ENCODE measurements at places on chromosomes 4 and X. TPM values are rescaled to one million over a fixed set of nuclear protein-coding genes. Genes with fewer than 3 reads are reported as not detected.

- DNase-seq, result no peak
Observed at GRCh38 chrX:44344194-44344593, 722 bp upstream of the EFHC2 start.

DNA sequence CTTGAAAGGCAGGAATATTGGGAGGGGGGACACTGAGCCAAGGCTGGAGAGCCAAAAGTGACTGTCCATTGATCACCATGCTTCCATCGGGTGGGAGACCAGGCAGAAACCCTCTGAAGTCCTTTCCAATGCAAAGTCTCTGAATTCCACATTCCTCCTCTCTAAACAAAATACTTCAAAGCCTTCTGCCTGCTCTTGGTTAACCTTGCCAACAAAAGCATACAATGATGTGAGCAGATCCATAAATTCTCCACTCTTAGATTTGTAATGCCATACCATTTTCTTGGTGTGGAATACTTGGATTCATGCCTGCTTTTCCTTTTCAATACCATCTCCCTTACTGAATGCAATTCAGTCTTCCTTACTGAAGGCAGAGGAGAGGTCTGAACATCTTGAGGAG, 74.1 kb upstream of the FAM9B start:
- no peak for DNase-seq

- no peak for DNase-seq
Observed at GRCh38 chr4:151658959-151659600, 101.7 kb downstream of the GATB start.

DNA sequence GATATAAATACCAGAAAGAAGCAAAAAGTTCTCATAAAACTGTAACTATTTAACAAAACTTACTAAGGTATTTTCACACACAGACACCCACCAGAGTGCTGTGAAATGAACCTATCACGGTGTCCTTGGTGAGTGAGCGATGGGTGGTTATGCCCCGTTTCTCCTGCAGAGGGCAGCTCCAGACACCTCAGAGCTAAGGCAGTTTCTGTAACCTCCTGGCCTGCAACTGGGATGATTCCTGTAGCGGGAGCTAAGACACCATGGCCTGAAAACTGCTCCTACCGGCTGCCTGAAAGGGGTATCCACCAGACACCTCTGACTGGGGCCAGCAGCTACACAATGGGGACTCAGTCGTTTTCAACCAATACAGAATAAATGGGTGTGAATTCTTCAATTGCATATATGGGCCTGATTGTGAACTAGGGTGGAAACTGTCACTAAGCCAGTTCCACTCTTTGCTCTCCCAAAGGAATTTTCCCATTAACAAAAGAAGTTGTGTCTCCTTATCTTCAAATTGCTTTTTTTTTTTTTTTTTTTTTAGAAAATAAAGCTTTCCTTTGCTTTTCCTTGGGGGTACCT, 2375.8 kb upstream of the TENM3 start:
- DNase-seq, result no peak

DNA sequence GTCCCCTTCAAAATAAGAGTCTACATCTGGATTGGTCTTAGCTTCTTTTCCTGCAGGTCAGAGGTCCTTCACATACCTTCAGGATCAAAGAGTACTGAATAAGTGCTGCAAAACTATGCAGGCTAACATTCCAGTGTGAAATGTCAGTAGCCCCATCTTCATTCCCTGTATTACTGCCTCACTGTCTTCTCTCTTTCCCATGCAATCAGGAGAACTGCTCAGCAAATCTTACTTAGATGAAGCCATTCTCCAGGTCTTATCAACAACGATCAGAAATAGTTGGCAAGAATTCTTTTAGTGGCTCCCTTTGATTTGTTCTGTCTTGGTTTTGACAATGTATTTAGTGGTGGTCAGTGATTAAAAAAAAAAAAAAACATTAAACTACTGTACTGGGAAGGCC, 26.0 kb upstream of the IQCM start:
- DNase-seq, result no peak

DNA sequence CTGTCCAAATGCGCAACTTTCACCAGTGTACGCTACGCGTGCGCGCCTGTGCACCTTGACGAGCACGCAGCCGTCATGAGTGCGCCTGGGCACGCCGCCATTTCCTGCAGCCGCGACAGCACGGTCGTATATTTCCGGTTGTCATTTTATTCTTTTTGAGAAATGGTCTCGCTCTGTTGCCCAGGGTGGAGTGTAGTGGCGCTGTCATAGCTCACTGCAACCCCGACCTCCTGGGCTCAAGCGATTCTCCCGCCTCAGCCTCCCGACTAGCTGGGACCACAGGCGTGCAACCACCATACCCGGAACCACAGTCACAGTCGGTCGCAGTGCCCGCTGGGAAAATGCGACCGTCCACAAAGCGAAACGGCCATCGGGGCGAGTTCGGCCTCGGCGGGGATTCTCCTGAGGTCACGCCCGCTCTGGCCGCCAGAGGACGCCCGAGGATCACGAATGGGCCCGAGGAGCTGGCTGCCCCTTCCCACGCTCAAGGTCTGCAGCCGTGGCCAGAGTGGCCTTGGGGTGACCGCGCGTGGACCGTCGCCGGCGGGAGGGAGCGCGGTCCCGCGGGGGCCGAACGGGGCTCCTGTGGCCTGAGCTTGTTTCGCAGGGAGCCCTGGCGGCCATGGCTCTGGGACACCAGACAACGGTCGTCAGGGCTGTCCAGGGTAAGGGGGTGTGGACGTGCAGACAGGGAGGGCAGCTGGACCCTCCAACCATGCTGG, 23.7 kb upstream of the PNMA3 start:
- peak; percentile 75 for DNase-seq

DNA sequence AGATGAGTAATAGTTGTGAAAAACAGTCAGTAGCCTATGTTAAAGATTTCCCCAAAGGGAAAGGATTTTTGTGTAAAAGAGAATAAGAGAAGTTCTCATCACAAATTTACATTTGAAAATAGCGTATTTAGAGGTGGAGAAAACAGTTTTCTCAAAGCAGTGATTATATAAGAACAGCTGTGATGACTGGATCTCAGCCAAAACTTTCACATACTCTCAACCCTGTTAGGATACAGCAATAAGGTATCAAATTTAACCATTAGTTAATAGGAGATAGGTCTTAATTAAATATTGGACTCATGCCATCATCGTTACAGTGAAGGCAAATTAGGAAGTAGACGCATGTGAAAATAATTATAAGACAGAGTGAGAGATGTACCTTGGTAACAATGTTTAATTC, 622.7 kb downstream of the PCDH18 start:
- DNase-seq, result no peak

- no peak for DNase-seq
Observed at GRCh38 chr4:77072195-77072753, 3.5 kb downstream of the CCNI start.

FGFBP2 gene
- total RNA-seq, result 0.37 TPM

AR gene
- 16.0 TPM for total RNA-seq

EXOC1L gene
- total RNA-seq, result not detected

ARMCX1 gene
- 19.8 TPM for total RNA-seq

CFAP47 gene
- not detected for total RNA-seq

ATP1B4 gene
- 41.5 TPM for total RNA-seq
